ENCODE measurements at places on chromosomes 6 and 20.

GRCh38 chr20:45253261-45253660, 1.1 kb downstream of the SLPI start:
- no peak for DNase-seq

DNA sequence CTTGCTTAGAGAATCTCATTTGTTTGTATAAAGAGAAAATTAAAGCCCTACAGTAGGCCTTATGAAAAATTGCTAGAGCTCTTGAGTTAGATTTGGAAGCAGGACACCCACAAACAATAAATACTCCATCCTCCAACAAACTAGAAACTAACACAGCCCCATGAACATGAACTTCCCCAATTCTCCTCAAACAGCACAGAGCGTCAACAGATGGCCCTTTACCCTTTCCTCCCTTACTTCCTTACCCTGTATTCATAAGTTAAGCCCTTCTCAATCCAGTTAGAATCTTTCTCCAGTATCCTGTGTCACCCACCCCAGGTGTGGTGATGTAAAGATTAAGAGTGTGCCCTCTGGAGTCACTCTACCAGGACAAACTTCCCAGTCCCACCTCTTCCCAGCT, 113.7 kb downstream of the UNC5CL start:
- no peak for DNase-seq

- DNase-seq: no peak
These were observed 49.3 kb downstream of the PHIP start for GRCh38 chr6:79028641-79029314.

DNA sequence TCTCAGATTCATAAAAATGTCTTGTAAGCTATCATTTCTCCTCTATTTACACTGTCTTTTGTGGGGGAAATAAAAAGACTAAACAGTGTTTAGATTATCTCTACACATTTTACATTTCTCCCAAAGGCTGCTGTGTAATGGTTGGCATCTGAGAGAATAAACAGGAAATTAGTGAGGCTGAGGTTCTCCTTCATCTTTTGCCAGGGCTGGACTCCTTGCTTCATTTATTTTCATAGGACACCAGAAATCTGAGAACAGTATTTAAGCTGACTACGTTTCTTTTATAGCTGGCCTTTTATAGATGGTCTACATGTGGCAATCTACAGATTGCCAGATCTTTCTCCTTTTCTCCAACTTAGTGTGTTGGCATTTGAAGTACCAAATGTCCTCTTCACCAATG, 41.5 kb downstream of the PLCB4 start:
- DNase-seq: no peak

GRCh38 chr20:17935761-17936160, 32.8 kb downstream of the SNX5 start:
- no peak for DNase-seq

- no peak for DNase-seq
These were observed 85.4 kb downstream of the SOX4 start for GRCh38 chr6:21678990-21679389.

DNA sequence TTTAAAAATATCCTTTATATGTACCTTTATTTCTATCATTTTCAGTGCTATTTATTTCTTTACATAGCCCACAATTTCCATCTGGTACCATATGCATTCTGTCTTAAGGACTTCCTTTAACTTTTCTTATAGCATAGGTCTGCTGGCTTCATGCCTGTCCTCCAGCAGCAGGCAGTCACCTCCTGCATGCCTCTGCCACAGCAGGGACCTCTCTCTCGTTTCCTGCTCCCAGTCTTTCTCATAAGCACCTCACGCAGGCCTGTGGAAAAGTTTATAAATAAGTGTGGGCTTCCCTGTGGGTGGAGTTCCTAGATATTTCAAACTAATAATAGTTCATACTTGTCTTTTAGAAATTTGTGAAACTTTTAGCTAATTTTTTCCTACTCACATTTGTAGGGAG, 133.9 kb downstream of the KCNQ5 start:
- no peak for DNase-seq

- DNase-seq: no peak
These were observed 59.0 kb downstream of the MDGA1 start for GRCh38 chr6:37638414-37639341.

GRCh38 chr20:15603506-15603905, 969.7 kb downstream of the KIF16B start:
- no peak for DNase-seq

Data from heart left ventricle (tissue), 16 donors.